ENCODE measurements at places on chromosomes 7 and 10. TPM values are rescaled to one million over a fixed set of nuclear protein-coding genes. Genes with fewer than 3 reads are reported as not detected.

FGF8 gene
- not detected for total RNA-seq

ANKRD22 gene
- 0.38 TPM for total RNA-seq

MUC12 gene
- 2.8 TPM for total RNA-seq

ZNF800 gene
- total RNA-seq, result 28.3 TPM

RHOBTB1 gene
- 20.0 TPM for total RNA-seq

MYPN gene
- 31.8 TPM for total RNA-seq

DNA sequence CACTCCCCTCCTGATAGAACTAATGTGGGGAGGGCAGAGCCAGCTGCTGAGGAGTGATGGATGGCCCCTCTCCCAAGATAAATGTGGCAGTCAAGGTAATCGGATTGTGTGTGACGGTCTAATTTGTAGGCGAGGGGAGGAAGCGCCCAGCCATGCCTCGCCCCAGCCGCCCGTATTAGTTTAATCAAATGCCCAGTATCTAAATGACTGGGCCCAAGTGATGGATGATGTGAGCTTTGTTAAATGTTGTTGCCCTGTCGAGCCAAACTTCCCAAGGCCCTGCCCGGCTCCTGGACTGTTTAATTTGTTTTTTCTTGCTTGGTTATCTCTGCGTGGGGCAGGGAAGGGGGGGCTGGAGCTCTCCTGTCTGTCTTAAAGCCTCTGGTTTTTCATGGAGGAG is 88.4 kb upstream of the PPIF start:
- DNase-seq, result no peak

DNA sequence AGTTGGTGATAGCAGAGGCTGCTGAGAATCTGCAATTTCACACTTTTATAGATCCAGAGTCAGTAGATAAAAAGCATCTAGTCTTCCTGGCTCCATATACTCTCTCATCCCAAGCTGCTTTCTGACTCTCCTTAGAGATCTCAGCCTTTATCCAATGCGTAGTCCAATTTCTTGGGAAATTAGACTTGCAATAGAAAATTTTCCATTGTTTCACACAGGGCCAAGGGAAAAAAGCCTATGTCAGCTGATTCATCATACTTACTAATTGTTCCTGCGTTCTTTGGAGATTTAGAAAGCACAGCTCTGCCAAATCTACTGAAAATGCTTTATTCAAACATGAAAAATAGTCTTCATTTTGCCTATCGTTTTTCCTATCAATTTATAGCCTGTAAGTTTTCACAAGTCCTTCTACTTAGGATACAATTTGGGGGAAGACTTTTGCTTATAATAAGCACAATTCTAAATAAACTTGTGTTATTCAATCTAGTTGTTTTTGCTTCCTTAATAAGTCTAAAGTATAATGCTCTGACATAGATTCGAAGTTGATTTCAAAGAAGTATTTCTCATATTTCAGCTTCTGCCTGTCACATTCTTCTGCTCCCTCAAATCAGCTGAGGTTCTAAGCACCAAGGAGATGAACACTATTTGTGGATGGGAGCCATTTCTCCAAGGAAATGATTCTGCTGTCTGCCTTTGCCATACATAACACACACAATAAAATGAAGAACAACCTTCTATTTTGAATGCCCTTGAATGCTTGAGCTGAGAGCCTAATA is 165.4 kb downstream of the ADAM12 start:
- DNase-seq, result peak; percentile 49

GRCh38 chr10:79069325-79070080 is 737 bp downstream of the ZMIZ1 start:
- DNase-seq, result peak; percentile 49

DNA sequence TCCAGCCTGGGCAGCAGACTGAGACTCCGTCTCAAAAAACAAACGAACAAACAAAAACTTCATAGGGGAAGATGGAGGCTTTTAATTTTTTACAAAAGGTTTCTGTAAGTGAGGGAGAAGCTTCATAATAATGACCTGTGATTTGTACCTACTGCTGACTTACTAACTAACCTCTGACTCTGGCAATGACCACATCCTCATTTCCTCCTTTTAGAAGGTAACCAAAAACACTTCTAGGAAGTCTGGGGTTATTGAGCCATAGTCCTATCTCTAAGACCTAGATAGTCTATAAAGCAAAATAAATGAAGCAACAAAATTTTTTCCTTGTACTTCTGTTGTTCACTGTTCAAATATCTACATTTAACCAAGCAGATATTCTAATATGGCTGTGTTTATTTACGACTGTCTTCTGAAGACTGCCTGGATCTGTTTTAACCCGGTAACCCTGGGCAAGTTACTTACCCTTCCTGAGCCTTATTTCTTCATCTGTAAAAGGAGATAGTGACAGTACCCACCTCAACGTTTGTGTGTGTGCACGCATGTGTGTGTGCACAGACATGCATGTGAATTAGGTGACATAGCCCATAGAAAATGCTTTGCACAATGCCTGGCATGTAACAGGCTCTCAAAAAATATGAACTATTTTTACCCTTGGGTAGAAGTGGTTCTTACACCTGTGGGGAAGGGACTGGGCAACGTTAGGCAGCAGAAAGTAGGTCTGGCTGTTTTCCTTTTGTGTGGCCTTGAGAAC is 30.8 kb upstream of the SMNDC1 start:
- DNase-seq, result no peak

- DNase-seq, result peak; percentile 32
These were observed 717 bp downstream of the ADCY1 start for GRCh38 chr7:45574669-45575500.

DNA sequence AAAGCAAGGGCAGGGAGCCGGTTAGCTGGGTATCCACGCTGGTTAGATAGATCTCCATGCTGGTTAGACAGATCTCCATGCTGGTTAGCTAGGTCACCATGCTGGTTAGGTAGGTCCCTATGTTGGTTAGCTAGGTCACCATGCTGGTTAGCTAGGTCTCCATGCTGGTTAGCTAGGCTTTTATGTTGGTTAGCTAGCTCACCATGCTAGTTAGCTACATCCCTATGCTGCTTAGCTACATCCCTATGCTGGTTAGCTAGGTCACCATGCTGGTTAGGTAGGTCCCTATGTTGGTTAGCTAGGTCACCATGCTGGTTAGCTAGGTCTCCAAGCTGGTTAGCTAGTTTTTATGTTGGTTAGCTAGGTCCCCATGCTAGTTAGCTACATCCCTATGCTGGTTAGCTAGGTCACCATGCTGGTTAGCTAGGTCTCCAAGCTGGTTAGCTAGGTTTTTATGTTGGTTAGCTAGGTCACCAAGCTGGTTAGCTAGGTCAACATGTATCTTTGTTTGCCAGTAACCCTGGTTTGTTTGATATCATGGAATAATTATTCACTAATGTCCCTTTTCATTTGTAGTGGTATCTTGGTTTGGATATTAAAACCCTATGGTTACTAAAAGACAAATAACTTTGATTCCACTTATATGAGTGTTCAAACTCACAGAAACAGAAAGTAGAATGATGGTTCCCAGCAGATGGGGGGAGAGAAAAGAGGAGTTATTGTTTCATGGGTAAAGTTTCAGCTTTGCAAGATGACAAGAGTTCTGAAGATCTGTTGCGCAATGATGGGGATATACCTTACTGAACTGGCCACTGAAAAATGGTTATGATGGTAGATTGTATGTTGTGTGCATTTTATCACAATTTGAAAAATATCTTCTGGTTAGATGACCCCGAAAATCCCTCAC is 136.2 kb downstream of the PRPF18 start:
- DNase-seq, result peak; percentile 54

DNA sequence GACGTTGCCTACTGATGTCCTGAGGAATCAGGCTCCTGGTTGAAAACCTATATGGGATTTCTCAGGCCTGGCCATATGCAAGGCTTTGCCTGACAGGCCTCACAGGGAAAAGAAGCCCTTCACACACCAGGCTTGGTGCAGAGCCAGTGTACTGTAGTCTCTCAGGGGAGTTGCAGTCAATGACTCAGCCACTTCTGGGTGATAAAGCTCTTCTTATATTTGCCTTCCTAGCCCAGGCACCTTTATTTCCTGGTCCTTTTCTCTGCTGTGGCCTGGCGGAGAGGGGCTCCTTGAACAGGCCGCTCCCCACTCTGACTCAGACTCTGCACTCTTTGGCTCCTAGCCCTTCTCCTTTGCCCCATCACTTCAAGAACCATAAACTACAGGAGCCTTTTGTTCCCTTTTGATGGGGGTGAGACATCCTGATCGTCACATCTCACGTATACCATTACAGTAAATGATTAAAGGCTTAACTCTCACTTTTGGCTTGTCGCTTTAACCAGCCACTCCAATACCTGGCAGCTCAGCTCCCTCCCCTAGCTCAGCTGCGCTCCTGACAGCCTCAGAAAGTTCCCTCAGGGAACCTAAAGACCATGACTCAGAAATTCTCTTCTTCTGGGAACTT is 33.5 kb downstream of the DPY19L1 start:
- DNase-seq, result peak; percentile 88

- peak; percentile 13 for DNase-seq
These were observed 51.0 kb downstream of the SKAP2 start for GRCh38 chr7:26813432-26813831.

DNA sequence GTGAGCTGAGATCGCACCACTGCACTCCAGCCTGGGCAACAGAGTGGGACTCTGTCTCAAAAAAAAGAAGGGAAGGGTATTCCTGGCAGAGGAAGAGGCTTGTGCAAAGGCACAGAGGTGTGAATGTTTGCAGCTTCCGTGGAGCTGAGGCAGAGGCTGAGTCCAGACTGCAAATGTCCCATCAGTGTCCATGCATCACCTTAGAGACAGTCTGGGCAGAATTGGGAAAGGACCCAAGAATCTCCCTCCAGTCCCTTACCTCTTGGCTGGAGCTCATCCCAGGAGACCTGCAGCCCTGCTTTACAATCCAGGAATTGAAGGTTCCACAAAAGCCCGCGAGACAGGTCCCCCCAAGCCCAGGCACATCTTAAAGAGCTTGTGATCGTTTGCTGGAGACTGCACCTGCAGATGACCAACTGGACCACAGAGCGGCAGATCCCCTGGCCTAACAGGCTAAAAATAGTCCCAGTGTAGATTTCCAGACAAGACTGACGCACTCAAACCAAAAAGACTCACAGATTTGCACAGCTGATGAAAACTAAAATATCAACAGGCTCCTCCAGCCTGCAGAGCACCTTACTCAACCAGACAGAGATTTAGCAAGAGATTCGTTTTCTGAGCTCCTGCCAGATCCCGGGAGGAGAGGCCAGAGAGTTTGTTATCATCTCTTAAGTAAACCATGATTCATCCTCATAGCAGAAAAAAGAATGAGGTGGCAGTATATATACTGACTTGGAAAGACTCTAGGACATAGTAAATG is 22.9 kb upstream of the NANOS1 start:
- DNase-seq, result peak; percentile 94

GRCh38 chr10:116796910-116797513 is 52.3 kb upstream of the ENO4 start:
- DNase-seq, result peak; percentile 59

GRCh38 chr7:87414794-87415188 is 60.7 kb downstream of the ABCB4 start:
- DNase-seq, result no peak
